Brain microvascular endothelial cell (primary cell): ENCODE measurements at places on chromosomes 1 and 21.

GRCh38 chr1:33966346-33967141 lies 102.7 kb downstream of the HMGB4 start:
- DNase-seq = no peak

DNA sequence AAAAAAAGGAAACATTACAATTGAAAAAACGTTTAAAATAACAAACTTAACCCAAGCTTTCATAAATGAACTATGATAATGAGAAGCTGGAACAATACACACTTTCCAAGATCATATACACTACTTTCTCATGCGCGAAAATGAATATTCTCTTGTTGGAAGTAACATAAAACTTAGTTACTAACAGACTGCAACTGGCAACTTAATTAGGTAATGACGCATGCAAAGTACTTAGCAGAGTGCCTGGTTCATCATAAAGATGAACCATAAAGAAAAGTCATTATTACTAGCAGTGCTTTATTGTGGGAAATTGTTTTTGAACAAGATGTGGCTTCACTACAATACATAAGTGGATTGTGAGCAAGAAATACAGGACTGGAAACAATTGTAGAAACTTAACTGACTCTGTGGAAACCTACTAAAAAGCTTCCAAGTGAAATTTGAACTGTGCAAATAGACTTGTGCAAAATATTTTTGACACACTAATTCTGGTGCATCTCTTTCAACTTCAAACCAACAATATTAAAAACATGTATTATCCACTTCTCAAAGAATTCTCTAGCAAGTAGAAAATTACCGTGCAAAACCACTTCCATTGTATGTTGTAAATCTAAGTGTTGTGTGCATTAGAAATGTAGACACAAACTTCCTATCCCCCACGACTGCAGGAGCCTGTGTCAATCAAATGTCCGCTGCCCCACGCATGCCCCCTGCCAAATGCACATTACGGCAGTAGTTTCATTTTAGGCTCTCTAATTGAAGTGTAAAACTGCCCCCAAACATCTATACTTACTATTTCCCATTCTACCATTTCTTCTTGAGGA lies 2.0 kb downstream of the ARHGAP29 start:
- DNase-seq = no peak

DNA sequence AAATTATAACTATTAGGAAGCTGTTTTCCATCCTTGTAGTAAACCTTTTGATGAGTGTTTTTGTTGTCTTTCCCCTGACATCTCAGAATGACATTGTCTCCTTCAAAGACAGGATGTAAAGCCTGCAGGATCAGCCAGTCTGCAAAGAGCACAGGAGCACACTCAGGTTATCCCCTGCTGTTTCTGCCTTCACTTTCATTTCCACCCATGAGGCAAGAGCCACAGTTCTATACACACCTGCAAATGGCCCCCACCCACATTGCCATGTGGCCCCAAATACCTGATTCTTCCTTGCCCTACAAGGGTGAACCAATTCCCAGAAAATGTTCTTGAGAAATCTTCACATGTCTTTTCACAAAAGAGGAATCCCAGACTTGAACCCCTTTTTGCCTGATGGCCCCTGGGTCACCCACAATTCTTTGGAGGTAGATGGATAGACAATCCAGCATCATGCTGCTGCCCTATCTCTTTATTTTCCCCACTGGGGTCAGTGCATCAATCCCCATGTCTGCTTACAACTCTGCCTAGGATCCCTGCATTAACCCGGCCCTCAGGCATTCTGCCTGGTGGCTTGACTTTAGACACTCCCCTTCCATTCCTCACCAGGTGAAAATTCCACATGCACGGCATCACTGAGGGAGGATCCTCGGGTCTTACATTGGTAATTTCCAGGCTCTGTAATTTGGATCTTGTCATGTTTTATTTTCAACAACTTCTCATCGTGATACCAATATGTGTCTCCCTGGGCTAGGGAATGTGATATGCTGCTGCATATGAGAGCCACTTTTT lies 2.6 kb downstream of the FCRL3 start:
- no peak for DNase-seq

GRCh38 chr1:58779059-58779754 lies 4.6 kb downstream of the JUN start:
- DNase-seq = no peak

- DNase-seq = no peak
These were observed 4.2 kb downstream of the SDC3 start for GRCh38 chr1:30904191-30904961.
